NCI-H1694 treated with DMSO at 0.1 percent for 48 hours (cell line): ENCODE measurements at places on chromosomes 2 and 18.

DNA sequence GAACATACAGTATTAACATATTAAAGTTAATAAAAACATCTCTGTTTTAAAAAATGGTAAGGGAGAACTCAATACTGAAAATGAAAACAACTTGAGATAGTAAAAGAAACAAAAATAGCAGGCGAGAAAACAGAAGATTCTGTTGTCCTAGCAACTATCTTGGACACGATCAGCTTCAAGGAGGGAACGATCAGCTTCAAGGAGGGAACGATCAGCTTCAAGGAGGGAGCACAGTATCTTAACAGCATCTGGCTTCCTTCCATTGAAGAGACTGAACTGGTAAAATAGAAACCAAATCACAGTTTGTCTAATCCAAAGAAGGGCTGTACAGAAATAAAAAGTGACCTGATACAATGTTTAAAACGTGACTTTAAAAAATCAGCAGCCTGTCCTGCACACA lies 51.8 kb downstream of the NDUFA10 start:
- no peak for DNase-seq

GRCh38 chr2:158478816-158479215 lies 22.1 kb downstream of the PKP4 start:
- DNase-seq = no peak

- DNase-seq = no peak
These were observed 37.9 kb downstream of the MTERF4 start for GRCh38 chr2:241064008-241064801.

DNA sequence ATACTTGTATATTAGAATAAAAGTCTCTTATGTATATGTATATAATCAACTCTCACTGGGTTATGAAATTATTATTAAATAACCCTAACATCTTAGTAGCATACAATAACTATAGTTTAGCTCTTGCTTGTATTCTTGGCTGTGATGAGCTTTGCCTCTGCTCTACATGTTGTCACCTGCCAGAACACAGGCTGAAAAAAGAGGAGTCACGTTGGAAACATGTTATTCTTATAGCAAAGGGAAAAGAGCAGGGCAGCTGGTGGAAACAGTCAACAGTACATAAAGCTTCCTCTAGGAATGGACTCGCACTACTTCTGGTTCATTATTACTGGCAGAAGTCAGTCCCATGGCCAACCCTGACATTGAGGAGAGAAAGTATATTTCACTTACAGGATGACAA lies 362.0 kb upstream of the KYNU start:
- no peak for DNase-seq
